ENCODE measurements at places on chromosomes 16 and 17.
A peak's percentile ranks its signal among the peaks of the same experiment; 100 is the strongest.

- DNase-seq = no peak
Observed at GRCh38 chr17:9948928-9949327, 43.9 kb upstream of the RCVRN start.

DNA sequence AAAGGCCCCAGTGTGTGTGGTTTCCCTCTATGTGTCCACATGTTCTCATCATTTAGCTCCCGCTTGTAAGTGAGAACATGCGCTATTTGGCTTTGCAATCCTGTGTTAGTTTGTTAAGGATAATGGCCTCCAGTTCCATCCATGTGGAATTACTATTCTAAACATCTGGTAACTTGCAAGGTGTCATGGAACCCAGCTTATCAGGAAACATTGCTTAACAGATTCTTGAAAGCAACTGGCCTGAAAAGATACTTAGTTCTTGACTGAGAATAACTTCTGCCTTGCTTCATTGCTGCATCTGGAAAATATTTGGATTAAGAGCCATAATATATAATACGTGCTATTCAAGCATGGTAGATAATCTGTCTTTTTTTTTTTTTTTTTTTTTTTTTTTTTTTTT is 27.8 kb downstream of the PAFAH1B1 start:
- DNase-seq = no peak

GRCh38 chr17:62724398-62725146 is 83.5 kb downstream of the MARCHF10 start:
- DNase-seq = no peak

- DNase-seq = peak; percentile 68
Observed at GRCh38 chr16:81521141-81521626, 76.6 kb downstream of the CMIP start.
